ENCODE measurements at places on chromosomes 1 and 21. TPM values are rescaled to one million over a fixed set of nuclear protein-coding genes. Genes with fewer than 3 reads are reported as not detected.

The HNRNPCL2 gene
- total RNA-seq, result not detected

The RIPPLY3 gene
- total RNA-seq, result not detected

The SH2D5 gene
- total RNA-seq, result 7.2 TPM

The TXNIP gene
- 60.0 TPM for total RNA-seq

The RXFP4 gene
- not detected for total RNA-seq

The ECE1 gene
- total RNA-seq, result 60.0 TPM

The ERO1B gene
- total RNA-seq, result 1.7 TPM

The PLCH2 gene
- 0.28 TPM for total RNA-seq

GRCh38 chr1:10734962-10735544 is 61.4 kb downstream of the CASZ1 start:
- no peak for DNase-seq

DNA sequence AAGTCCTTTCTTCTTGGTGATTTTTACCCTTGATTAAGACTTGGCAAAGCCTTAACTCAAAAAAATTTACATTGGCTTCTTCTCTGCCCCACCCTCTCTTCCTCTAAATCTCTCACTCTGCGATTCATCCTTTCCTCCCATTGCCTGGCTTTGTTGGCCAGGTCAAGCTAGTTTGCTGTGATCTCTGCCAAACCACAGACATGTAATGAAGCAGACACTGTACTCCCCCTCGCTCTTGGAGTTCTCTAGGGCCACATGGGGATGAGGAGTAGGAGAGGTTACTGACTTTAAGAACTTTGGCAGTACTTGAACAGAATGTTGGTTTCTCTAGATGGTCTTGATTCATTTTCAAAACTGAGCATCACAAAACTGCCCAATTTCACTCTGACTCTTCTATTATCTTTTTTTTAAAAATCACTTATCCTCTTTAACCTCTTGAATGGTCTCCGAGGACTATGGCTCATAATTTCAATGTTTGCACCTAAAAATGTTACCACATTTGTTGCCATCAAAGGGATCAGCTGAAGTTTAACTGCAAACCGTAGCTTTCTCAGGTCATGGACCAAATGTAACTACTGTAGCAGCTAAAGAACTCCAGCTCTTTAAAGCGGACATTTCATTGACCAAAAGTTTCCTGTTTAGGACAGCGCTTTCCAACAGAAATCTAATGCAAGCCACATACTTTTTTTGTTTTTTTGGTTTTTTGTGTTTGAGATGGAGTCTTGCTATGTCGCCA is 62.7 kb upstream of the IPO9 start:
- DNase-seq, result peak; percentile 91

DNA sequence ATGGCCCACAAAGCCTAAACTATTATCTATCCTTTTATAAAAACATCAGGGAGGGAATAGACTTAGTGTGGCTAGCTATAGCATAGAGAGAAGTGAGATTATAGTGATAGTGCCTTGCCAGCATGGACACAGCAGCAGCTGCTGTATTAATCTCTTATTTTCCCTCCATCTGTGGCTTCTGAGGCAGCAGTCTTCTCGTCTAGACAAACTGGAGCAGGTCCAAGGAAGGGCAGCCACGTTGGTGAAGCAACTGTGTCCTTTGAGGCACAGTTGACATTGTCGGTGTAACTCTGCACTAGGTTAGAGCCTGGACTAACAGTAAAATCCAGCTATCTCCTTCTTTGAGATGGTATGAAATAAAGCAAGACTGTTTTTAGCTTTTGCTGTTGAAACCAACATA is 131.3 kb downstream of the CACHD1 start:
- no peak for DNase-seq

DNA sequence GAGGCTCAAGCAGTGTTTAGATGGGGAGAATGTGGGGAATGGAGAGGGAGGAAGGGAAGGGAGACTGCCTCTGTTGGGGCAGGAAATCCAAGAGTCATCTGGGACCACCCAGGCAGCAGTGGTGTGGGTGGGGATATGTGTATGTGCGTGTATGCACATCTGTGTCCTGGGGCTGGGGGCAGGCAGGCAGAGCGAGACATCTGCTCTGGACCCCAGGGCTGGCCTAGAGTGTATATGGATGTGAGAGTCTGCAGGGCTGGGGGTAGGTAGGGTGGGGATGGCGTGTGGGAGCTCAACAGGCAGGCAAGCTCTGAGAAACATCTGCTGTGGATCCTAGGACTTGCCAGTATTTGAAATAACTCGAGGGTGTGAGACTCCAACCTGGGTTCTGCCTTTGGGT is 3.5 kb downstream of the PTCH2 start:
- DNase-seq, result no peak

DNA sequence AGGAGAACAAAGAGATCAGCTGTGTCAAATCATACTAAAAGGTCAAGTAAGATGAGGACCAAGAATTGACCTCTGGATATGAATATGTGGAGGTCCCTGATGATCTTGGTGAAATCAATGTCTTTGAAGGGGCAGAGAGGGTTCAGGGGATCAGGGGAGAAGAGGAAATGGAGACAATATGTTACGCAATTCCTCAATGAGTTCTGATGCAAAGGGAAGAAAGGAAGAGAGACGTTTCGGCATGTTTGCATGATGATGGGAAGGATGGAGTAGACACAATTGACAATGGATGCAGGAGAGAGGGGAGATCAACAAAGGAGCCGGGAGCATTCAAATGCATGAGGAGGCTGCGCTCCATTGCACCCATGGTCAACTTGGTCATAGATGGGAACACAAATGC is 36.0 kb upstream of the GUCA2B start:
- DNase-seq, result no peak

DNA sequence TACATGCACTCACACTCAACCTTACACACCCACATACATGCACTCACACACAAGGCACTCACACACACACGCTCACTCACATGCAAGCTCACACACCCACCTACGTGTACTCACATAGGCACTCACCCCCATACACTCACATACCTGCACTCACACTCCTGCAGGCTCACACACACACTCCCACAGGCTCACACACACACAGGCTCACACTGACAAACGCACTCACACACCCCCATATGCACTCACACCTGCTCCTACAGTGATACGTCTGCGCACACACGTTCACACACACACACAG is 19.1 kb upstream of the TMEM52 start:
- no peak for DNase-seq

DNA sequence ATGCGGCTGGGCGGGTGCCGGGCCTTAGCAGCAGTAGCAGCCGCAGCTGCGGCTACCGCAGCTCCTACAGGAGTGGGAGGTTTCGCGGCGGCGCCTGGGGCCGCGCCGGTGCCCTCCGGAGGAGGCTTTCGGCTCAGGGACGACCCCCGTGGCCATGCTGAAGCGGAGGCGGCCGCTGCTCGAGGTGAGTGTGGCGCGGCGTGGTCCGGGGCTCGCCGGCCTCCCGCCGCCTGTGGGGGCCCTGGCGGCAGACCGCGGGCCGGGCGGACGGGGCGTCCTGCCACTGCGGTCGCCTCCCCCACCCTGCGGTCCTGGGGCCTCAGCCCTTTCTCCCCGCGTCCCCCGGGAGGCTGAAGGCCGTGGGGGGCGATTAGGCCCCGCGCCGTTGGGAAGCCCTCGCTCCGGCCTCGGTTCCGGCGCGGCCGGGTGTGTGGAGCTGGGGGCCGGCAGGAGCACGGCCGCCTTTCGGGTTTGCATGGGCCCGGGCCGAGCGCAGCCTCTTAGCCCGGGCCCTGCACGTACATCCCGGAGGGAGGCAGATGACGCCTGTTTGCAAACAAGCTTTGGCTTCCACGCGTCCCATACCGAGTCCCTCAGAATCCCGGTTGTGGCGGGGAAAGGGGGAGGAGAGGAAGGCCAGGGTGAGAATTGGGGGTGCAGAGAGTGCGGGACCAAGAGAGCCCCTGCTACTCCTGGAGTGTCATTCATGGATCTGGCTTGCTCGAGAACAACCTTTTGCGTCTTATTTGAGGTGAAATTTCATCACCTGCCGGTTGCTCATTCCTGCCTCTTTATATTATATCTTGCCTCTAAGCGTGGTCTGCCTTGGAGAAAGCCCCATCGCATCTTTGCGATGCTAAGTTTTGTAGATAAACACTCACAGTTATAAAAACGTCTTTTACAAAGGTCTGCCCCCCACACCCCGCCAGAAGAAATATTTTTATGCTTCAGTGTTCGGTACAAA is 613 bp downstream of the ZFYVE9 start:
- DNase-seq, result peak; percentile 52

- no peak for DNase-seq
Measured at GRCh38 chr1:82466416-82466815, 665.7 kb downstream of the ADGRL2 start.

DNA sequence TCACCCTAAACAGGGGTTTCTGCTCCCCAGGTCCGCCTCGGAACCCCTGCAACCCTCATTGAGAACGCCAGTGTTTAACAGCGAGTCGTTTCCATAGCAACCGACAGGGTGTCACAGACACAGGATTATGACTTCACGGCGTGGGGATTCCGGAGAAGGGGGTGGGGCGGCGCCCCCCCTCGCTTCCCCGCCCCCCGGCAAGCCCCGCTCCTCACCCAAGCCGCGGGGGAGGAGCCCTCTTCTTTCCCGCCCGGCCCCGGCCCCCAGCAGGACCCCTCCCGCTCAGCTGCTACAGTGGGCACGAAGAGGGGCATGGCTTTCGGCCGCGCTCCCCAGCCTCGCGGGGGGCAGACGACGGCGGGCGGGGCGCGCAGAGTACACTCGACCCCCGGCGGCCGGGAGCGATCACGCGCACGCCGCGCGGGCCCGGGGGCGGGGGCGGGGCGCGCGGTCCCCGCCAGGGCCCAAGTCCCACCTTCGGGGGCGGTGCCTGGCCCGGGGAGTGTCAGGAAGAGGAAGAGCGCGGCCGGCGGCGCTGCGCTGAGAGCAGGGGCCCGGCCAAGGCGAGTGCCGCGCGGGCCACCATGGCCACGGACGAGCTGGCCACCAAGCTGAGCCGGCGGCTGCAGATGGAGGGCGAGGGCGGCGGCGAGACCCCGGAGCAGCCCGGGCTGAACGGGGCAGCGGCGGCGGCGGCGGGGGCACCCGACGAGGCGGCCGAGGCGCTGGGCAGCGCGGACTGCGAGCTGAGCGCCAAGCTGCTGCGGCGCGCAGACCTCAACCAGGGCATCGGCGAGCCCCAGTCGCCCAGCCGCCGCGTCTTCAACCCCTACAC is at the start of gene EFHD2:
Gene EFHD2, plus strand, starts transcription at position 501 of the 835 bp plus-strand sequence. Its CDS starts 84 bp downstream, at position 585.
- peak; percentile 71 for DNase-seq

GRCh38 chr1:173549813-173550212 is 53.1 kb downstream of the SLC9C2 start:
- DNase-seq, result no peak

- no peak for DNase-seq
Measured at GRCh38 chr1:223405507-223405906, 12.3 kb downstream of the CCDC185 start.

- no peak for DNase-seq
Measured at GRCh38 chr1:234886081-234886984, 242.3 kb downstream of the TOMM20 start.

- no peak for DNase-seq
Measured at GRCh38 chr1:62071695-62072094, 123.0 kb upstream of the L1TD1 start.

DNA sequence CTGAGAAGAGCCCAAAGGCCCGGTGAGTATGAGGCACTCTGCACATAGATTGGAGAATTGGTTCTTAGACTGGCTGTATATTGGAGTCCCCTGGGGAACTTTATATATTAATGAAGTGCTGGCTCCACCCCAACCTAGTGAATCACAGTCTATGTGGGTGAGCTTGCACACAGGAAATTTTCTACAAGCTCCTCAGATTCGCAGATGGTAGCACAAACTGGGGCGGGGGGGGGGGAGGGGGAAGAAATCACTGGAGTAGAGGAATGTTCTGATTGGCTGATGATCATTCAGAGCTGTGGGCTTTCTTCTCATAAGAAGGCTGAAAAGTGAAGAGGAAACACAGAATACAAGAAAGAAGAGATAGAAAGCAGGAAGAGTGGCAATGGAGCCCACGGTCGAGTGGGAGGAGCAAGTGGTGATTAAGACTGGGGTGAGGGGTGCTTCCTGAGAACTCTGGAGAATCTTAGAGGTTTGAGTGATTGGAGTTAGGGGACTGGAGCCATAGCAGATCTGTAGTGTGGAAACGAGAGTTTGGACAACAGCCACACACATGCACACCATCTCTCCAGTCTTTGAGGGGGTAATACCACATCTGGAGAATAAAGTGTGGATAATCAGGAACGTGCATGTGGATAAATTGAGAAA is 465.9 kb upstream of the DAB1 start:
- DNase-seq, result no peak

- DNase-seq, result peak; percentile 21
Measured at GRCh38 chr1:167223144-167224103, 2.7 kb downstream of the POU2F1 start.

- DNase-seq, result no peak
Measured at GRCh38 chr1:184672013-184672726, 82.5 kb downstream of the EDEM3 start.
